ENCODE measurements at places on chromosomes 3 and 15.

GRCh38 chr3:170740726-170741591, 129.0 kb downstream of the RPL22L1 start:
- no peak for DNase-seq

- no peak for DNase-seq
Observed at GRCh38 chr15:79168922-79169456, 78.4 kb upstream of the RASGRF1 start.

GRCh38 chr3:10085738-10086137, 22.3 kb downstream of the FANCD2OS start:
- no peak for DNase-seq

DNA sequence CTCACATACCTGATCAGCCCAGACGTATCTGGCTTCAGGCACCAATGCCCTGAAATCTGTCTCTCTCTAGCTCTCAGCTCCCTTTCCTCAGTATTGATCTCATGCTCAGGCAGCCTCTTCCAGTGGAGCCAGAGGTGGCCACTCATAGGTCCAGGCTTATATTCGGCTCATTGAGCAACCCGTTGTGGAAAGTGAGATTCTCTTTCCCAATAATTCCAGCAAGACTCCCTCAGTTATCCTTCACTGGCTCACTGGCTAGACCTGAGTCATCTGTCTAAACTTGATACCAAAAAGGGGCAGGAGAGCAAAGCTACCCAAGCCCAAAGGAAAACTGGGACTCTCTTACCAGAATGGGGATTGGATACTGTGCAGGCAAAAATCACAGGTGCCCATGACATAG, 33.4 kb upstream of the FRMD4B start:
- no peak for DNase-seq

DNA sequence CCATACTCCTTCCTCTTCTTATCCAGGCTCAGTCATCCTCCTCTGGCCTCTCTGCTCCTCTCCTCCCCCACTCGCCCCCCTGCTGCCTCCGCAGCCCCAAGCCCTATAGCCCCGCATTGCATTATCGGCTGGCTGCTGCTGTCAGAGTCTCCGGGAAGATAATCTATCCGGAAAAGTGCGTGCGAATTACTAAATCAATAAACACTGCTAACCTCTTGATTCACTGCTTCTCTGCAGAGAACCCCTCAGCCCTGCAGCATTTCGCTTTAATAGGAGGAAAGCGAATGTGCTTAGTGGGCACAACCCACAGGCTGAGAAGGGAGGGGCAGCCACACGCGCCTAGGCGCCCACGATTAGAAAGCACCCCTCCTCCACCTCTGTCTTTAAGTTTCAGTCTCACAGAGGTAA, 167.6 kb downstream of the ABHD5 start:
- DNase-seq, result no peak

- peak; percentile 92 for DNase-seq
Observed at GRCh38 chr3:64612082-64612860, 75.5 kb downstream of the ADAMTS9 start.

- DNase-seq, result no peak
Observed at GRCh38 chr3:187978433-187979011, 175.4 kb upstream of the LPP start.

DNA sequence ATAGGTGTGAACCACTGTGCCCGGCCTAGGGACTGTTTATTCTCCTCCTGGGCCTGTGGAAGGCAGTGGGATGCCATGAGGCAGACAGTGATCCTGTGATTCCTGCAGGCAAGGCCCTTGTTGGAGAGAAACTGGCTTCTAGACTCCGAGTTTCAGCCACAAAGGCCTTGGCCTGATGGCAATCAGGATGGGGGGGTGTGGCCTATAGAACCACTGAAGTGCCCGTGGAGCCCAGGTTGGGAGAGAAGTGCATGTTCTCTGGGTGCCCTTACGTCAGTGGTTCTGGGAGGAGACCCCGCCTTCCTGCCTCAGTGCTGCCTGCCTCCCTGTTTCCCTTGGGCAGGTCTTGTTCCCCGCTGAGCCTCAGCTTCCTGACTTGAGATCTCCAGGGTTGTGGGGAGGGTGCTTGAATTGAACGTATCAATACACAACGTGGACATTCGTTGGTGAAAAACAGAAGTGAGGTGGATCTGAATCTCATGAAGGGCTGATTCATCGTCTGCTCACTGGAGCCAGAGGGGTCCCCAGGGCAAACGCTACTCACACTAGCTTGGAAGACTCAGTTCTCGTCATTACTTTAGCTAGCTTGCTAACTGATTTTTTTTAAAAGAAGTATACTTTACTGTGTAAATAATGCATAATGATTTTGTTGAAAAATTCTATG, 31.8 kb downstream of the IRAK2 start:
- DNase-seq, result no peak

DNA sequence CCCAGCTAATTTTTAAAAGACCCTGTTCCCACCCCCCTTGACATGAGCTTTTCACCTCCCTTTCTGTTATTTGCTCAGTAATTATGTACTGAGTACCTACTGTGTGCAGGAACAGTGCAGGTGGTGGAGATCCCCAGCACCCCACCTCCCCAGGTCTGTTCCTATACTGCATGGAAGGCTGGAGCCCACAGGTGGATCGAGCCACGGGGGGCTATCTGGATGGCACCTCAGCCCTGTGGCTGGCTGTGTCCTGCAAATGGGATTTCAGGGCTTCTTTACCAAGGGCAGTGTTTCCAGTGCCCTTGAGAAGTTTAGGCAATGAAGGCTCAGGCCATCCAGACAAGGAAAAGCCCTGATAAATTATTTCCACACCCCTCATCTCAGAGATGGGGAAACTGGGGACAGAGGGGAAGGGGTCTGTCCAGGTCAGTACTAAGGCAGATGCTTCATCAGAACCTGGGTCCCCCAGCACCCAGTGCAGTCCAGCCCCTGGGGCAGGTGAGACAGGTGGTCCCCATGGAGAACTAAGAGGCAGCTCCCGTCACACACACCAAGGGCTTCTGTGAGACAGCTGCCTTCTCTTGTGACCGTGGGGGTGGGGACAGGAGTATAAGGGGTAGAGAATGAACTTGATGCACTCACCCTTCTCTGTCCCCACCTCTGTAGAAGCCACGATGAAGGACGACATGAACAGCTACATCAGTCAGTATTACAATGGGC, 109.6 kb downstream of the ETFA start:
- no peak for DNase-seq

- DNase-seq, result no peak
Observed at GRCh38 chr3:83003917-83004316, 1242.5 kb upstream of the GBE1 start.

- no peak for DNase-seq
Observed at GRCh38 chr3:126064627-126065258, 19.2 kb downstream of the SLC41A3 start.

GRCh38 chr3:108024146-108024850, 66.5 kb downstream of the CD47 start:
- no peak for DNase-seq

DNA sequence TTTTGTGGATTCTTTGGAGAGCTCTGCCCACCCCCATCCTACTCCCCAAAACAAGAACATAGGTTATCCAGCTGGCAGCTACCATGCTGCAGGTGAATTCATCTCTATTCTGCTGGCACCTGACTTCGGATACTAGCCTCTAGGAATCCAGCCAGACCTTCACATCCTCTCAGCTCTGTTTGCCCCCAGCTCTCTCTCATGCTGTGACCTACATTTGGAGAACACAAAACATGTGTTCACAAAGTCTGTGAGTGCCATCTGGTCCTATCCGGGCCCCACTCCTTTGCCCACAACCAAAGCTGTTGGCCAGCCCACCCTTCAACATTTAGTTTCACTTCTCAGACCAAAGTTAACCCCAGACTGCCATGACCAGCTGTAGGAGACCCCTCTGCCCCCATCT, 89.4 kb upstream of the C3orf80 start:
- no peak for DNase-seq

Data from NCI-H524 treated with DMSO at 0.1 percent for 48 hours (cell line).